SJCRH30 (cell line): ENCODE measurements at places on chromosomes 16 and 17. TPM values are rescaled to one million over a fixed set of nuclear protein-coding genes. Genes with fewer than 3 reads are reported as not detected.

USH1G gene
- 0.08 and 0.14 TPM in 2 replicates for total RNA-seq

CACNG3 gene
- 0.02 TPM in 1 of 2 replicates, not detected in the other for total RNA-seq

CX3CL1 gene
- 0.38 and 0.69 TPM in 2 replicates for total RNA-seq

SHBG gene
- total RNA-seq = 0.14 and 0.38 TPM in 2 replicates

CHST5 gene
- not detected in 2 replicates for total RNA-seq

CASKIN1 gene
- 0.13 and 0.24 TPM in 2 replicates for total RNA-seq

KRT39 gene
- not detected in 2 replicates for total RNA-seq

RUSF1 gene
- total RNA-seq = 20.8 and 21.0 TPM in 2 replicates

VAT1 gene
- total RNA-seq = 32.5 and 34.9 TPM in 2 replicates

- no peak overlapping the region for H3K27ac ChIP-seq
- no peaks in the 10 kb centered on the region for H3K4me1 ChIP-seq
- no peak overlapping the region for H3K4me3 ChIP-seq
- H3K36me3 ChIP-seq = no peaks in the 10 kb centered on the region
- H3K27me3 ChIP-seq = no peaks in the 10 kb centered on the region
Measured at GRCh38 chr16:57016301-57016700, 26.9 kb downstream of the NLRC5 start.

GRCh38 chr17:49525831-49526741 is 31.0 kb downstream of the NGFR start:
- H3K27me3 ChIP-seq = no peaks in the 10 kb centered on the region
- H3K4me1 ChIP-seq = peaks cover 30% of the 10 kb centered on the region
- DNase-seq = peak; percentile 2
- H3K4me3 ChIP-seq = no peak overlapping the region
- no peak overlapping the region for H3K27ac ChIP-seq

- H3K36me3 ChIP-seq = no peaks in the 10 kb centered on the region
- DNase-seq = peak; percentile 77
- no peak overlapping the region for H3K4me3 ChIP-seq
Measured at GRCh38 chr16:85245307-85246172, 133.3 kb upstream of the CIBAR2 start.

DNA sequence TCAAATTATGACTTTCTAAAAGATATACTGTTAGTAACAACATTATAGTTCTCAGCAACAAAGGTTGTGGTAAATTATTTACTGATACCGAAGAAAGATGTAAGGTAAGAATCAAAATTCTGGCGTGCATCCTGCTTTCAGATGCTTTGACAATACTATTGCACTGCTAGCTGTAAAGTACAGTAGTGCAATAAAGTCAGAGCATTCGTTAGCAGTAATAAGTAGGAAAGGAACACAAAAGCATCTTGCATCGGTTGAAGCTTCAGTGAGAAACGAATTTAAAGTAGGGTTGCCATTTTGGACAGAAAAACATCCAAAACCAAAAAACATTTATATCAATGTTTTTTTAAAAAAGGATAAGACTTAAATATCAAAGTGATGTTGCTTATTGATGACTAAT is 4.0 kb downstream of the SKA2 start:
- H3K4me1 ChIP-seq = peaks cover 12% of the 10 kb centered on the region
- no peaks in the 10 kb centered on the region for H3K27me3 ChIP-seq
- no peak for DNase-seq
- no peak overlapping the region for H3K4me3 ChIP-seq

DNA sequence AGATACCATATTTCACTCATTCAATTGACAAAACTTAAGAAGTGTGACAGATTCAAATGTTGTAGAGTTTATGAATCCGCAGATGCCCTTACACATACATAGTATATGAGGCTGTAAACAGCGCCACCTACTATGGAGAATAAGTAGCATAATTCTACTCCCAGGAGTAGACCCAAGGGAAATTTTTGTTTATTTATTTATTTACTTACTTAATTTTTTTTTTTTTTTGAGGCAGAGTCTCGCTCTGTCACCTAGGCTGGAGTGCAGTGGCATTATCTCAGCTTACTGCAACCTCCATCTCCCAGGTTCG is 35.5 kb downstream of the GAN start:
- no peaks in the 10 kb centered on the region for H3K4me1 ChIP-seq
- no peak for DNase-seq
- no peak overlapping the region for H3K27ac ChIP-seq
- no peaks in the 10 kb centered on the region for H3K27me3 ChIP-seq
- no peak overlapping the region for H3K4me3 ChIP-seq
- H3K36me3 ChIP-seq = no peaks in the 10 kb centered on the region

DNA sequence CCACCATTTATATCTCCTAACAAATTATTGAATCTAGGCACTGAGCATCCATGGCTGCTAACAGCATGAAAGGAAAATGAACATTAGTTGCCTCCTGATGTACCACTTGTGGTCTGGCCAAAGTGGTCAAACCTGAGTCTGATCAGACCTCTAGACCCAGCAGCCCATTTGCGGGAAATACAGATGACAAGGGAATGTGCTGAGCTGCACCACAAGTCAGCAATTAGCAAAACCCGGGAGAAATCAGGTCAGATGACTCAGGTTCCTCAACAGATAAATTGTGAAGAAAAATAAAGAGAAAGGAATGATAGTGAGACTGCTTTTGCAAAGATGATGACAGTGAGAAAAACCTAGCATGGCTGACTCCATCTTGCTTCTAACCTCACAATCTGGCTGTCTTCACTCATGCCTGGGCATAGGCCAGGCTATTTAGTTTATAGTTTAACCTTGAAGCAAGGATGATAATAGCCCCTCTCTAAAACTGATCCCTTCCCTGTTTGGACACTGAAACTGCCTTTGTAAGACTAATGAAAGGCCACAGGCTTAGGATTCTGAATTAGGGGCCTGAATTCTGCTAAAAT is 142.7 kb upstream of the ASIC2 start:
- H3K36me3 ChIP-seq = no peaks in the 10 kb centered on the region
- H3K4me1 ChIP-seq = peaks cover 3% of the 10 kb centered on the region; the same call in 1 of the 2 replicates
- H3K27me3 ChIP-seq = no peaks in the 10 kb centered on the region
- H3K4me3 ChIP-seq = no peak overlapping the region

DNA sequence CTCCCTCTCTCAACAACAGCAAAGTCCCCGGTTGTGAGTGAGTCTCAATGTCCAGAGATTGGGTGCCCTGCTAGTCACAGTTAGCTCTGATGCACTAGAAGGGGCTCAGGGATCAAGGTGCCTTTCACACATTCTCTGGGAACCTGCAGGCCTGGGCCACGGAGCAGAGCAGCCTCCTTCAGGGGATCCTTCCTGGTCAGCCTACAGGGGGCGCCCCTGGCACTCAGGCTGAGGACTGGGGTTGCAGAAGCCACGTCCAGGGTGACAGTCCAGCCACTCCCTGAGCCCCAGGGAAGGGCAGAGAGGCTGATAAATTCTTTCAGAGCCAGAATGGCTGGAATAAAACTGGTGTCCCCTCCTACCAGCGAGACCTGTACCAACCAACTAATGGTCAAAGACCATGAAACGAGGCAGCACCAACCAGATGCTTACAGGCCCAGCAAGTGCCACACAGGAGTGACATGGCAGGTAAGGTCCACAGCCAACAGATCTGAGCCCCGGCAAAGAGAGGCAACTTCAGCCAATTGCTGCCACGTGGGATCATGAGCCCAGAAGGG is 43.5 kb downstream of the ST3GAL2 start:
- no peaks in the 10 kb centered on the region for H3K27me3 ChIP-seq
- H3K36me3 ChIP-seq = no peaks in the 10 kb centered on the region
- H3K4me3 ChIP-seq = no peak overlapping the region
- peak; percentile 68 for DNase-seq

- no peak overlapping the region for H3K27ac ChIP-seq
- no peak for DNase-seq
- H3K27me3 ChIP-seq = no peaks in the 10 kb centered on the region
- no peaks in the 10 kb centered on the region; the same call in 1 of the 2 replicates for H3K36me3 ChIP-seq
- peaks cover 11% of the 10 kb centered on the region for H3K4me1 ChIP-seq
- H3K4me3 ChIP-seq = no peak overlapping the region
Measured at GRCh38 chr16:88978608-88979346, 1.8 kb upstream of the CBFA2T3 start.

GRCh38 chr16:2833776-2834175 is 3.7 kb downstream of the ZG16B start:
- no peak overlapping the region for H3K4me3 ChIP-seq
- peaks cover 3% of the 10 kb centered on the region; the same call in 1 of the 2 replicates for H3K27me3 ChIP-seq
- H3K36me3 ChIP-seq = no peaks in the 10 kb centered on the region

DNA sequence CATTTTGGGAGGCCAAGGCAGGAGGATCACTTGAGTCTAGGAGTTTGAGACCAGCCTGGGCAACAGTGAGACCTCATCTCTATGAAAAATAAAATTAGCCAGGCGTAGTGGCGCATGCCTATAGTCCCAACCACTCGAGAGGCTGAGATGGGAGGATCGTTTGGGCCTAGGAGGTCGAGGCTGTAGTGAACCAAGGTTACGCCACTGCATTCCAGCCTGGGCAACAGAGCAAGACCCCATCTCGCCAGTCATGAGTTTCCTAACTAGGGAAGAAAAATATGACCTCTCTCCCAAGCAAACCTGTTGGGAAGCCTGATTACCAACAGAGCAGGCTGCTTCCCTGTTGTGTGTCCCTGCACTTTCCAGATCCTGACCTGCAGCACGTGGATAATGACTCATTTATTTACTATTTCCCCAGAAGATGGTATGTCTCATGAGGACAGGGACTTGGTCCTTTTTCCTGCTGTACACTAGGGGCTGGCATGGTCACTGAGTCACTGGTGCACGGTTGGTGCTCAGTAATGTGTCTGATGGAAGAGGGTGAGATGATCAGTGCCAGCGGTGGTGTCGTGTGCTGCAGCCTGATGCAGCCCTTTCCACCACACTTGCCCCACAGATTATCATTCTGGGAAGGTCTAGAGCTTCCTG is 30.8 kb downstream of the NMT1 start:
- no peak overlapping the region for H3K4me3 ChIP-seq
- peaks cover 79% of the 10 kb centered on the region for H3K36me3 ChIP-seq
- DNase-seq = no peak
- no peaks in the 10 kb centered on the region for H3K27me3 ChIP-seq
- H3K4me1 ChIP-seq = peaks cover 9% of the 10 kb centered on the region; the same call in 1 of the 2 replicates

- no peaks in the 10 kb centered on the region for H3K27me3 ChIP-seq
- no peak overlapping the region for H3K4me3 ChIP-seq
- H3K4me1 ChIP-seq = no peaks in the 10 kb centered on the region
- H3K36me3 ChIP-seq = no peaks in the 10 kb centered on the region
Measured at GRCh38 chr16:87327798-87328495, 10.8 kb upstream of the C16orf95 start.

DNA sequence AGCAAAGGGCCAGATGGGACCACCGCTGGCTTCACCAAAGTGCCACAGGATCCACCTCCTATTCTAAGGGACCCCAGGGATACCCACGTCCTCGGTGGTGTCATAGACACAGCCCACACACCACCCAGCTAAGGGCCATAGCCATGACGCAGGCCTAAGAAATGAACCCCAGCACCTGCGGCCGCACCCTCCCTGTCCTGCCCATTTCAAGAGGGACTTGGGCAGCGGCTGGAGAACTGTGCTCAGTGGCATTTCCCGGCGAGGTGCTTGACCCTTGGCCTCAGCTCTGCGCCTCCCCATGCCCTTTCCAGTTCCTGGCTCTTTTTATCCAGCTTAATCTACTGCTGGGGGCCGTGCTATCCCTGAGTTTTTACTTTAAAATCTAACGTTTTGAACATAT is 27.3 kb downstream of the ZNF778 start:
- no peaks in the 10 kb centered on the region for H3K27me3 ChIP-seq
- peaks cover 12% of the 10 kb centered on the region for H3K4me1 ChIP-seq
- no peak overlapping the region for H3K4me3 ChIP-seq
- DNase-seq = no peak
- H3K27ac ChIP-seq = no peak overlapping the region

DNA sequence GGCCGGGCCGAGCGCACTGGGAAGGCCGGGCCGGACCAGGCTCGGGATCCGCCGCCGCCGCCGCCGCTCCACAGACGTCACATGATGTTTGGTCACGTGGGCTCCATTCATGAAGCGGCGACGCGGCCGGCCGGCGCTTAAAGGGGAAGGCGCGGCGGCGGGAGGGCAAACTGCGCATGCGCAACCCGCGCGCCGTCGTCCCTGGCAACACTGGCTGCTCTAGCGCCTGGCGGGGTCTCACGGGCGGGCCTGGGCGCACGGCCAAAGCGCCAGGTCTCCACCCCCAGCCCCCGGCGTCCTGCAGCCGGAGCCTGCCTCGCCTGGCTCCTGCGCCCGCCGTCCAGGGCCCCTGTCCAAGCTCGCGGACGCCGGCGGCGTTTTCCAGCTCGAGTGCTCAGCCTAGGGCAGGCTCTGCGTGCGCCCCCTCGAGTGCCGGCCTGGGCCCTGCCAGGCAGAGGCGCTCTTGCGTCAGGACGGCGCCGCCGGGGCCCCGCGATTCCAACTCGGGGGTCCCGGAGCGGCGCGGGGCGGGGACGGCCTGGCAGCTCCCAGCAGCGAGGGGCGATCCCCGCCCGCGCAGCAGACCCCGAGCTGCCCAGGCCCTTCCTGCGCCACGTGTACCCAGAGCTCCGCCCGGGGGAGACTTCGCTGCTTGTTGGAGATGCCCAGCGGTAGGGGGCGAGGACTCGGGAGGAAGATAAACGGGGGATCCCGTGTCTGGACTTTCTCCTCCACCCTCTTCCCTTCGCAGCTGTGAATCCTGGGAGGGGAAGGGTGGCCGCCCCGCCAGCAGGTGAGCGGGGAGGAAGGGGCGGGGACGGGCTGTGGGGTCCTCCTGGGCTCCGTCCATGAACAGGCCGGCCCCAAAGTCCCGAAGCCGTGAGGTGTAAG is at the start of gene MAFG:
Gene MAFG (minus strand): TSS at position 83 of the 891 bp plus-strand sequence. CDS start 4,550 bp downstream, outside the sequence.
- H3K4me1 ChIP-seq = peaks cover 8% of the 10 kb centered on the region
- no peaks in the 10 kb centered on the region for H3K36me3 ChIP-seq
- peak within 1 kb of the TSS; percentile 82 for H3K4me3 ChIP-seq

- no peak overlapping the region for H3K4me3 ChIP-seq
- DNase-seq = no peak
- no peaks in the 10 kb centered on the region for H3K36me3 ChIP-seq
- no peaks in the 10 kb centered on the region for H3K4me1 ChIP-seq
- 0 out of 2 replicates have a peak, but pooled peaks cover 5% of the 10 kb centered on the region for H3K27me3 ChIP-seq
Measured at GRCh38 chr17:35460354-35460851, 11.8 kb upstream of the SLFN13 start.

DNA sequence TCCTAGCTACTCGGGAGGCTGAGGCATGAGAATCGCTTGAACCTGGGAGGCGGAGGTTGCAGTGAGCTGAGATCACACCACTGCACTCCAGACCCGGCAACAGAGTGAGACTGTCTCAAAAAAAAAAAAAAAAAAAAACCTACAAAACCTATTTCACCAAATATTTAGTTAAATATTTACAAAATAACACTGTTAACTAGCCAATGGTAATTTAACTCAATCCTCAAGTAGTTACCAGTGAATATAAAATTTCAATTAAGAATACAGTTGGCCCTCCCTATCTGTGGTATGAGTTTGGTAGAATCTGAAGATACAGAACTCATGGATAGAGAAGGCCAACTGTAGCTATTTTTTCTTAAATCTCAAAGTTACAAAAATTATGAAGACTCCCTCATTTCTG is 247.4 kb downstream of the SOX9 start:
- DNase-seq = no peak
- no peaks in the 10 kb centered on the region for H3K27me3 ChIP-seq
- peaks cover 9% of the 10 kb centered on the region for H3K4me1 ChIP-seq
- no peak overlapping the region for H3K27ac ChIP-seq
- H3K4me3 ChIP-seq = no peak overlapping the region

DNA sequence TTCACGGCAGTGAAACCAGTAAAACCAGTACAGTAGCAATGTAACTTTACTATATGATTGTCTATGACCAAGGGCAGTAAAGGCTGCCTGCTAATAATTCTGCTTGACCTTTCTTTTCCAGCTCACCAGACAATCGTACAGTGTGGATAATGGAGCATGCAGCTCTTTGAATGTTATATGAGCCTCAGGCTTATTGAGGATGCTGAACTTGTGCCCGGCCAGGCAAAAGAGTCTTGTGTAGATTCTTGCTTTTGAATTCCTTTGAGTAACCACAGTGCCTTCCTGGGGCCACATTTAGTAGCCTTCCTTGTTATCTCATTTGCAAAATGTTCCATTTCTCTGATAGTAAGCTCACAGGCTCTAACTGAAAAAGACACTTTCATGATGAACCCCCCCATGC is 131.8 kb downstream of the CDH11 start:
- no peak overlapping the region for H3K27ac ChIP-seq
- H3K36me3 ChIP-seq = peaks cover 69% of the 10 kb centered on the region
- no peaks in the 10 kb centered on the region for H3K27me3 ChIP-seq
- DNase-seq = no peak
- no peak overlapping the region for H3K4me3 ChIP-seq
- H3K4me1 ChIP-seq = no peaks in the 10 kb centered on the region
